ENCODE measurements at places on chromosomes 6 and 20. TPM values are rescaled to one million over a fixed set of nuclear protein-coding genes. Genes with fewer than 3 reads are reported as not detected.
A peak's percentile ranks its signal among the peaks of the same experiment; 100 is the strongest.

The EYA4 gene
- 0.40 TPM for total RNA-seq

The SMIM28 gene
- total RNA-seq, result not detected

The AIF1 gene
- total RNA-seq, result not detected

The PAK5 gene
- total RNA-seq, result not detected

The ULBP2 gene
- total RNA-seq, result 0.79 TPM

The SH3BGRL2 gene
- total RNA-seq, result 123 TPM

The CCDC170 gene
- not detected for total RNA-seq

GRCh38 chr6:101578306-101578705, 184.8 kb downstream of the GRIK2 start:
- DNase-seq, result no peak

- no peak for DNase-seq
Measured at GRCh38 chr20:36624944-36625324, 19.4 kb downstream of the RAB5IF start.

DNA sequence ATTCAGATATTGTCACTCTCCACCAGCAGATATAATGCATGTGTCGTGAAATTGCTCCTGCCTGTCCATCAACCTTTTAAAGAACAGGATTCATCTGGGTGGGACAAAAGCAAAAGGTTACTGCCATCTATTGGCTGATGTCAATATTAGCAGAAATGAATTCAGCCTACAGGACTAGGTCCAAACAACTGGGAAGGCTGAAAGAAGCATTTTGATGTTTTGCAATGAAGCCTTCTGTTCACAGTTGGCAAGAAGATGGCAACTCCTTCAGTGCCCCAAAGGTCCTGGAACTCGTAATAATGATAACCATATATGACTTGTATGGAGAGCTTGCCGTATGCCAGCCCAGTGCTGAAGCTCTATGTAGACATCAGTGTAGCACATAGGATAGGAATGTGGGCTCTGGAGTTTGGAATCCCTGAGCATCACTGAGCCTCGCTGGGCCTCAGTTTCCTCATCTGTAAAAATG, 7.5 kb downstream of the BCAS1 start:
- peak; percentile 48 for DNase-seq

DNA sequence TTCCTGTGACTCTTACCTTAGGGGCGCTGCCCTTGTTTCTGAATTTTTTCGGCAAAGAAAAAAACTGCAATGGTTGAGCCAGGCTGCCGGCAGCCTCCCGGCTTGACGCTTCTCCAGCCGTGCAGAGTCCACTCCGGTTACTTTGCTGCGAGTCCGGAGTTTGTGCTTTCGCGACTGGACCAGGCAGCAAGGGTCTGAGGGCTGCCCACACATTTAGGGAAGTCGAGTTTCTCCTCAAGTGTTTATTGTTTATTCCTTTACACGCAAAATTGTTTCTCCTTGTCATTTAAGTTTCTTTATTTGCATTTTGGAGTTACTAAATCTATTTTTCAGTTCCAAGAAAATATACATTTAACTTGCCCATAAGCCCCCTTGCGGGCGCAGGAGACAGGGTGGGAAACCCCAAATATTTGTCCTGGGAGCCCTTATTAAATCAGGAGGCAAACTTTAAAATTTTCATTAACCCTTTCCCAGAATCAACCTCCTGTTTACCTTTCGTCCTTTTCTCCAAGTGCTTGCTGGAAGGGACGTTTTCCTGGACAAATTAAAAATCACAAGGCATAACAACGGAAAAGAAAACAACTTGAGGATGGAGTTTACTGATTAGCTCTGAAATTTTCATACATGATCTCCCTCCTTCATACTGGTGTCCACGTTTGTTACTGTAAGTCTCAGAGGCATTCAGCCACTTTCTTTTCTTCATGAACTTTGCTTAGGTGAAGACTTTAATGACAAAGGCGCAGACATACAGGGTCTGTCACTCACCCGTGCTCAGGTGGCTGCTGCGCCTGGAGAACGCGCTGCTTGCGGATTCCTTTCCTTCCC, 1.7 kb upstream of the PDE10A start:
- no peak for DNase-seq

GRCh38 chr20:16803965-16804792, 56.0 kb downstream of the OTOR start:
- peak; percentile 45 for DNase-seq

DNA sequence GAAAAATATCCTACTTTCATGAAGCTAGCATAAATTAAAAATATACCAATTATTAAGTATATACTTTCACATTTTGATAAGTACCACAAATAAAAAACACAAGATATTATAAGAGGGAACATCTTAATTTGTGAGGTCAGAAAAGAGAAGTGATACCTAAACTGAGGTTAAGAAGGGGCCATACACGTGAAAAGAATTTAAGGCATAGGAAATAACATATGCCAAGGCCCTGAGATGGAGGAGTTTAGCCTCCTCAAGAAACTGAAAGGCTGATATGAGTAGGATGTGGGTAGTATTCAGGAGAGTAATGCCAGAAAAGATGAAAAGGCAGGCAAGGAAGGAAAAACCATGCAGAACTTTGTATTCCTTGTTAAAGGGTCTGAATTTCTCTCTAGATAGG, 116.6 kb upstream of the HTR1E start:
- no peak for DNase-seq

GRCh38 chr6:47057830-47058540, 15.9 kb upstream of the ADGRF1 start:
- DNase-seq, result no peak

- DNase-seq, result no peak
Measured at GRCh38 chr20:36644706-36645095, 1.3 kb downstream of the SLA2 start.

DNA sequence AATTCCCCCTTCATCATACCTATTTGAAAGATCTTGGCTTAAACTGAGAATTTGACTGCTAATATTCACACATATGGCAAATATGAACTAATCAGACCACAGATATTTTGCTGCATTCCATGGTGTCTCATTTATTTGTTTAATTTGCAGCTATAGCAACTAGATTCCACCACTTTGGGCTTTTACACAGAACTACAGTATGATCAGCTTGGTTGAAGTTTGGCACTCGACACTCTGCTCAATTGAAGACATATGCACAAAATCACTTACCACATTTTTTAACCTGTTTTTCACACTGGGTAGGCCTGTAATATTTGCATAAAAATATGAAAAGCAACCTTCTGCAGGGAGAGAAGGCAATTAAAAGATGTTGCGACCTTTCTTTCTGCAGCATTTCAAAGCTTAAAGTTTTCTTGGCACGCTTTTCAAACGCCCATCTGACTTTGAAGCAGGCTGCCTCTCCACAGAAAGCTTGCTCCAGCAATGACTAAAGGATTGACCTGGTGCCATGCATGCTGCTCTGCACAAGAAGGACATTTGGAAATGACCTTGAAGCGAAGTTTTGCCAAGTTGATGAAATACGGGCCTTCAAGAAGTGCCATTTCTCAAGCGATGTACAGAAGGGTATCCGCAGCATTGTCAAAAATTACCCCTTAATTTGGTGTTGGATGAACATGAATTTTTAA, 126.7 kb downstream of the AIG1 start:
- no peak for DNase-seq

- DNase-seq, result no peak
Measured at GRCh38 chr6:136532030-136532429, 18.2 kb downstream of the MAP7 start.

All from lung microvascular endothelial cell (primary cell).